ENCODE measurements at places on chromosomes 11 and 22.

GRCh38 chr11:73983741-73984538 is 1.3 kb upstream of the UCP2 start:
- DNase-seq, result no peak

DNA sequence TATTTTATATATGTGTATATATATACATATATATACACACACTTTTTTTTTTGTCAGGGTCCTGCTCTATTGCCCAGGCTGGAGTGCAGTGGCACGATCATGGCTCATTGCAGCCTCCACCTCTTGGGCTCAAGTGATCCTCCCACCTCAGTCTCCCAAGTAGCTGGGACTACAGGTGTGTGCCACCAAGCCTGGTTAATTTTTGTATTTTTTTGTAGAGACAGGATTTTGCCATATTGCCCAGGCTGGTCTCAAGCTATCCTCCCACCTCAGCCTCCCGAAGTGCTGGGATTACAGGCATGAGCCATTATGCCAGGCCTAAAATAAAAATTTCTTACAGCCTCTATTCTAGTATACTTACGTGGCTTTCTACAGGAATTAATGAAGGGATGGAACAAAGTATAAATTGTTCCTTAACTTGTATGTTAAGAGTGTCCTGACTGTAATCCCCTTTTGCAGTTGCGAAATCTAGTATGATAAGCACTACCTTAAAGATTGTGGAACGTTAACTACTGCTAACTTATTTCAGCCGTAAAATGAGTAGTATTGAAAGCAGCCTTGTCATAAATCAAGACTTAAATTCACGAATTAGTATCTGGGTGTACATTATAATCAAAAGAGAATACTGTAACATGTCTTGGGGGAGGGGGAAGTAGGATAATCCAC is 2.1 kb downstream of the TRAF6 start:
- DNase-seq, result no peak

DNA sequence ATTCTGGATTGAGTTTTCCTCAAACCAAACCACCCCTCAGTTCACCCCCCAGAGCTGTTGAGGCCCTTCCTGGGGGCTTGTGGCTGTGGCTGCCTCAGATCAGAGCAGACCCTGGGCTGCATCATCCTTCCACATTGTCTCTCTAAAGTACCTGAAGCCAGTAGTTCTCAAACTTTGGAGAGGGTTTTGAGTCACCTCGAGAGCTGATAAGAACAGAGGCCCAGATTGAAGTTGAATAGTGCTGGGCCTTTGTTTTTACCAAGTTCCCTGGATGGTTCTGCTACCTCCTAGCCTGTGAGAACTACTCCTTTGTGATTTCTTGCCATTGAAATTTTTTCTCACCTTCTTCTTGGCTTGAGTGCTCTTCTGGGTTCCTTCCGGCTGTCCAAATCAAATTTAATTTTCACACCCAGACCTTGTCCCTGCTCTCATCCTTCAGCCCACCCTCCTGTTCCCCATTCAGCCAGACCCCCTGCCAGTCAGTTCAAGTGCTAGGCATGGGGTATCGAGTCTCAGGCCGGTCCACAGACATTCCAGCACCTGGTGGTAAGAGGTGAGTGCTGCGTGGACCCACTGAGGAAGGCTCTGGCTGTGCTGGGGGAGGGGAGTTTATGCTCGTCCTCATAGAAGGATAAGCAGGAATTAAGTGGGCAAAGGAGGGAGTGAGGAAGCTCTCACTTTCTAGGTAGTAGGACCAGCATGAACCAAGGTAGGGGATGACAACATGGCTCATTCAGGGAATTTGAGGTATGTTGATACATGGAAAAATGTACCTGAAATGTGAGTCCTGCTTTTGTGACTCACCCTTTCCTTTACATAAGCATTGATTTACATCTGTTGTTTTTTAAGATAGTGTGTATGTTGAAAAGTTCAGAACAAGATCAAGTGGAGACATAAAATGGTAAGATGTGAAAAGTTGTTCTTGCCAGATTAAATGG is 116.5 kb downstream of the PTPRJ start:
- no peak for DNase-seq

DNA sequence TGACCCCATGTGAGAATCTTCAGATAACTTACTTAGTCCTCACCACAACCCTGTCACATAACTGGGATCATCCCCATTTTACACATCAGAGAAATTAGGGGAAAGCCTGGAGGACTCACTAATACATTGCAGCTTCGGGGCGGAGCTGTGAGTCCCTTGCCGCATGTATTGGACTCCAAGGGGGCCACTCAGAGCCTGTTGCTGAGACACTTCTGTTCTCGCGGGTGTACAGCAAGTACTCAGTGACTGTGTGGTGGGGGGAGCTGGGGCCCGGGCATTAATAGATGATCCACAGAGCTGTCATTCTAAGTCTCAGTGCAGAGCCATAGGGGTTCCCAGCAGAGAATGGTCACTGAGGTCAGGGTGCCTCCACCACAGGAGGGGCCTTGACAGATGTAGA is 13.5 kb downstream of the OAF start:
- no peak for DNase-seq

DNA sequence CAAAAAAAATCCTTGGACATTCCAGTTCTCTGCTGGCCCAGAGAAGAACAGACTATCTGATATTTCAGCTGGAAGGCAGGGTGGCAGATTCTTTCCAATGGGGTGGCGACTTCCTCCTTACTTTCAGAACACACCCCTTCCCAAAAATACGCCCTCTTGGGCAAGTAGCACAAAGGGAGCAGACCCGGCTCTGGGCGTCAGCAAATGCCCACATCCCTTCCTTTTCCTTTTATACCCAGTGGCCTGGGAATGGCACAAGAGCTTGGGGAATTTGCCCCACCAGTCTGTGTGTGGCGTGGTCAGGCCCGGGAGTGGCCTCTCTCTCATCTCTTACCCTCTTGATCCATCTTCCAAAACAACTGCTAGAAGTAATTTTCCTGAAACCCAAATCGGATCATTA is 33.0 kb upstream of the NUP160 start:
- DNase-seq, result no peak

All from mesenchymal stem cell (in vitro differentiated cells and primary cell).